GM12892 (cell line): ENCODE measurements at places on chromosomes 16 and 17.
A peak's percentile ranks its signal among the peaks of the same experiment; 100 is the strongest.

DNA sequence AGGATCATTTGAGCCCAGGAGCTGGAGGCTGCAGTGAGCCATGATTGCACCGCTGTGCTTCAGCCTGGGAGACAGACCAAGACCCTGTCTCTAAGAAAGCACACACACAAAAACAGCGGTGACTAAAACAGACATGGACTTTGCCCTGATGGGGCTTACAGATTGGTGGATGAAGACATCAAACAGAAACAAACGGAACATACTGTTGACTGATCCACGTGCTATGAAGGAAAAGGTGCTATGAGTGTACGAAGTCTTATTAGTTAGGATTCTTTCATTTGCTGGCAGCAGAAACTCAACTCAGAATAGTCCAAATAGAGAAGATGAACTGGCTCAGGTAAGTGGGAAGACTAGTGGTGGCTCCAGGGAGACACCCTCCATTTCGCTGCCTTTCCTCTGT is 309.8 kb upstream of the N4BP1 start:
- no peak for DNase-seq

DNA sequence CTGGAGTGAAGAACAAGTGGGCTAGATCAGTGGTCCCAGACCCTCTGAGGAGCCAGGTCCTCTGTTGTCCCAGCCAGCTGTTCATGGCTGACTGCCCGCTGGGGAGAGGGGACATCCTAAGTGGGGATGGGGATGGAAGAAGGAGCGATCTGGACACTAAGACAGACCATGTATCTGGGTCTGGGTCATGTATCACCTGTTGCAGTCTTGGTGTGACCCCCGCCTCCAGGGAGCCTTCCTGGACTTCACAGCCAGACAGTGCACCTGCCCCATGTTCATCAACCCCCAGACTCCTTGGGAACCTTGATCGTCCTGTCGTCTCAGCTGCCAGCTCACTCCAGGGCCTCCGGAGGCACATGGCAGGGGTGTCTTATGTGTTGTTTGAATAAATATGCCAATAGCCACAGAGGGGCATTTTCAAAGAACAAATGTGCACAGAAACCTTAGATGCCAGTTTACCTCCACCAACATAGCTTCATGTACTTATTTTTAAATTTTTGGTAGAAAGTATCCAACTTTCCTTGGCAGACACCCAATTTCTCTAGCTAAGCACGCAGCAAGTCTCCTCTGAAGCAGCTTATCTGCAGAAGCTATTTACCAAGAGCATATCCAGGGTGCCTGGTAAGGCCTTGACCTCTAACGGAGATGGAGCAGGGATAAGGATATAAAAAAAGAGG is 43.2 kb downstream of the CRISPLD2 start:
- no peak for DNase-seq

DNA sequence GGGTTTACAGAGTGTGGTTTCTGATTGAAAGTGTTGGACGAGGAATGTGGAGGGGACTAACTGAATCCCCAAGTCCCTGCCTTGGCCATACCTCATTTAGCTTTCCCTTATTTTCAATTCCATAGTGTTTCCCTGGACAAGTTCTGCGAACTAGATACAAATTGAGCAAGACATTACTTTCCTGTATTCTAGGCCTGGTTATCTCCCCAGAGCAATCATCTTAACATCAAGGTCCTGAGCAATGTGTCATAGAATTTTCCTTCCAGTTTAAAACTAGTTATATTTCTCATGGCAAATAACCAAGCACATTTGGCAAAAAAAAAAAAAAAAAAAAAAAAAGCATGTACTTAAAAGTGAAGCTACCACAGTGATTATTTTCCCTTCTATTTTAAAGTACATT is 330.1 kb downstream of the CDH11 start:
- DNase-seq, result no peak

DNA sequence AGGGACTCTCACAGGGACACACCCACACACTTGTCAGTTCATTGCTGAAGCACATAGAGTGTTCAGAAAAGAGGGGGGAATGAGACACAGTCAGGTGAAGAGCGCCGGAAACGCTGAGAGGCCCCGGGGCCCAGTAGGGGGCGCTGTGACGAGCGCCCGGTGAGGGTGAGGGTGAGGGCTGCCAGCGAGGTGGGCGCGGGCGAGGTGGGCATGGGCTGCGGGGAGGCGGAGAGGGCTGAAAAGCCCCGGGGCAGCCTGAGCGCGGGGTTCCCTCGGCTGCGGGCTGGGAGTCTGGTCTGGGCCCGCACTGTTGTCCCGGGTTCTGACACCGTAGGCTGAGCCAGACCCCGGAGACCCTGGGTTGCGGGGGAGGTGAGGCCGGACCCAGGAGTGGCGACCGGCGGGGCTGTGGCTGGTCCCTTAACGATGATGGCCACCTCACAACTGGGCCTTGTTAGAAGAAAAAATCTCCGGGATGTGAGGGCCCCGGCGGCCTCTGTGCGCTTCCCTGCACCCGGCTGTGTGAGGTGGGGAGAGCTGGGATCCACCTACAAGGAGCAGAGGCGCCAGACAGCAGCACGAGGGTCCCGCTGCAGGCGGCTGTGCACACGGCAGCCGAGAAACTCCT is 91.4 kb downstream of the C16orf78 start:
- peak; percentile 60 for DNase-seq

DNA sequence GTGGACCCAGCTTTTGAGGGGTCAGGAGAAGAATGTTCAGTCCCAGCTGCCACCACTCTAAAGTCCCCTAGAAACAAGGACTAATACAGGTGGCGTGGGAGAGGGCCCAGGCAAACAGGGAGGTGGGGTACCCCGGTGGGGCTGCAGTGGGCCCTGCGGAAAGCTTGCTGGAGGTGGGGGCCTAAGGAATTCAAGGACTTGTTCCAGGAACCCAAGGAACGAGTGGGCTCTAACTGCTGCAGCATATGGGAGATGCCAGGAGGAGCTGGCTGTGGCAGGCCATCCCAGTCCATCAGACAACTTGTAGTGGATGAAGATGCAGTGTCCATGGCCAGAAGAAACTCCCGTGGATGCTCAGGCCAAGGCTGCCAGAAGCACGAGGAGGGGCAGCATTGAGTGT is 10.6 kb downstream of the SNX20 start:
- no peak for DNase-seq

- DNase-seq, result no peak
These were observed 44.7 kb upstream of the KPNB1 start for GRCh38 chr17:47605011-47605410.

DNA sequence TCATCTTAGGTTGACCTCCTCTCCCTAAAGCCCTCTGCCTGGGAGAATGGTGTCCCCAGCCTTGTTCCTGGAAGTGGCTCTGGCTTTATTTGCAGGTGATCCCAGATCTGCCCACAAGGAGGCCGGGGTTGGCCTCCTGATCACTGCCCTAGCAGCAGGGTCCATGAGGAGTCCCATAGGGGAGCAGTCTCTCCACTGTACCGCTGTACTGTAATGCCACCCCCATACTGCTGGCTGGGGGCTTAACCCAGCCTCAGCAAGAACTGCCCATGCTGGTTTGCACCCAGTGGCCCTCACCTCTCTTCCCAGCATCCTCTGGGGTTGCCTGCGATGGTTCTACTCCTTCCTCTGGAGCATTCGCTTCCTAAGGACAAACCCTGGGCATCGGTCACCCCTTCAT is 39.1 kb downstream of the PSME3IP1 start:
- DNase-seq, result no peak

DNA sequence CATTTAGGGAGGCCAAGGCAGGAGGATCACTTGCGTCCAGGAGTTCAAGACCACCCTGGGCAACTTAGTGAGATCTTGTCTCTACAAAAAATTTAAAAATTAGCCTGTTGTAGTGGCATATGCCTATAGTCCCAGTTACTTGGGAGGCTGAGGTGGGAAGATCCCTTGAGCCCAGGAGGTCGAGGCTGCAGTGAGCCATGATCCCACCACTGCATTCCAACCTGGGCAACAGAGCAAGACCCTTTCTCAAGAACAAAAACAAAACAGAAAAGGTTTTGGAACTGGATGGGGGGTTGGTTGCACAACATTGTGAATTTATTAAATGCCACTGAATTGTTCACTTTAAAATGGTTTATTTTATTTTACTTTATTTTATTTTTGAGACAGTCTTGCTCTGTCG is 21.2 kb downstream of the PLXDC1 start:
- DNase-seq, result no peak

GRCh38 chr16:70767377-70768202 is 33.4 kb downstream of the VAC14 start:
- no peak for DNase-seq

- DNase-seq, result no peak
These were observed 757.0 kb downstream of the CDH11 start for GRCh38 chr16:64364894-64365293.

GRCh38 chr17:79803421-79803996 is 6.6 kb upstream of the CBX8 start:
- DNase-seq, result no peak

DNA sequence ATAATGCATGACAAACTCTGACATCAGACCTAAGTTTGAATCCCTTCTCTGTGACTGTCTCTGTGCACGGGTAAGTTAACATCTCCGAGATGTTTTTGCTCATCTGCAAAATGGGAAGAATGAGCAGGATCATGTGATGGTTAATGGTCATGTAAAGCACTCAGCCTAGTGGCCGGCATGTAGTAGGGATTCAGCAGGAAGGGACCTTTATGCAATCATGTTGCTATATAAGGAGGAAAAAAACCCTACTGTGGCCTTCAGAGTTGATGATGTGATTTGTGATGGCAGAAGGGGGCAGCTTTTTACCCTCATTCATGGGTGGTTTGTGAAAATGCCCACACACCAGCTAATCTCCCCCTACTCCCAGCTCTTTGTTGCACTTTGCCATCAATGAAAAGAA is 24.1 kb downstream of the CLEC16A start:
- DNase-seq, result no peak

- no peak for DNase-seq
These were observed 173.9 kb downstream of the LAT start for GRCh38 chr16:29158785-29159184.

DNA sequence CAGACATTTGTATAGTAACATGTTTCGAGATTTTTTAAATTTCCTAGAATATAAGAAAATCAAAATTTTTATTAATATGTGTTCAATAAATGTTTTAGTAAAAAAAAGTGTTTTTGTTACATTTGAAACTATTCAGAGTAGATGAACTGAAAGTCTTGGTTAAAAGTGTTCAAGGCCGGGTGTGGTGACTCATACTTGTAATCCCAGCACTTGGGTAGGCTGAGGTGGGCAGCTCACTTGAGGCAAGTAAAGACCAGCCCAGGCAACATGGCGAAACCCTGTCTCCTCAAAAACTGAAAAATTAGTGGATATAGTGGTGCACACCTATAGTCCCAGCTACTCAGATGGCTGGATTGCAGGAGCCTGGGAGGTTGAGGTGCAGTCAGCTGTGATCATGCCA is 16.8 kb upstream of the PHKG2 start:
- no peak for DNase-seq

- no peak for DNase-seq
These were observed 78.1 kb downstream of the TIMM22 start for GRCh38 chr17:1074886-1075605.

DNA sequence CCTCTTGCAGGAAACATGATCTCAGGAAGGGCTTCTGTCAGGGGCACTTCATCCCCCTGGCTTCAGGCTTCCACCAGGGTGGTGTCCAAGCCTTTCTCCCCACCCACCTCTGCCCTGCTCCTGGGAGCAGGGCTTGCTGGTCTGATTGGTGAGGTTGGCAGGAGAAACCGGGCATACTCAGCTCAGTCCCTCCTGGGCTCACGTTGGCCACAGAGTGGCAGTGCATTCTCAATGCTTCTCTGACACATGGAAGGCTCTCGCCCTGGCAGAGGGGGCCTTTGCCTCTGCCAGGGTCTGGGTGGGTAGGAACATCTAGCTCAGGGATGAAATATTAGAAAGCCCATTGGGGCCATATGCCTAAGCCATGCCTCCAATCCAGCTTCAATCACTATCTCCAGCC is 142.8 kb downstream of the AXIN2 start:
- no peak for DNase-seq

GRCh38 chr16:49701065-49701685 is 154.7 kb downstream of the ZNF423 start:
- no peak for DNase-seq

GRCh38 chr17:28547623-28548416 is 4.6 kb downstream of the UNC119 start:
- DNase-seq, result peak; percentile 79

DNA sequence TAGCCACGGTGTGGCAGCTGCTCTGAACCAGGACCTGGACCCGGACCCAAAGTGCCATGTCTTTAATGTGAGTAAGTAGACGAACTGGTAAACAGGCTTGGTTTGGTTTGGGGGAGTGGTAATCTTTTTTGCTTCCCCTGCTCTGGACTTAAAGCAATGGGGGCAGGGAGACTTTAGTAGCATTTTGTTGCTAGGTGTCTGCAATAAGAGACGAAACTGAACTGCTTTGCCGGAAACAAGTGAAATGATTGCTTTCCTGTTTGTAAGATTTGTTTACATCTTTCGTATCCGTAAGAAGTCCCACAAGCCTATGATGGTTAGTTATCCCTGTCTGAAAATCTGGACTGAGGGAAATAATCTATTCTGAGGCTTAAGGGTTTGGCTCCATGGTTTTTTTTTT is 21.5 kb downstream of the PRCD start:
- no peak for DNase-seq

DNA sequence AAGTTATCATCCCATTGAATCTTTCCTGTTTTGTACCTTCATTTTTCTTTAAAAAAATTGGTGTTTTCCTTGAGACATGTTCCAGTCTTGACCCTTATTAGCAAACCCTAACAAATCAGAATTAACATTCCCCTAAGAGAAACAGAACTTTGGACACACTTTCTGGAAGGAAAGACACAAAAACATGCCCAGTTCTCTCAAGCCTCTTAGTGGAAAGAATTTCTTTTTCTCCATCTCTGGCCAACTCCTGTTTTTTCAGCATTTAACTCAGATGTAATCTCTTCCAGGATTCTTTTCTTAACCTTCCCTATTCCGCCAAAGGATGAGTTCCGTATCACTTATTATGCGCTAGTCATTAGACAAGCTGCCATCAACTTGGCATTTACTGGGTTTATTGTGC is 23.9 kb upstream of the CDH8 start:
- no peak for DNase-seq

DNA sequence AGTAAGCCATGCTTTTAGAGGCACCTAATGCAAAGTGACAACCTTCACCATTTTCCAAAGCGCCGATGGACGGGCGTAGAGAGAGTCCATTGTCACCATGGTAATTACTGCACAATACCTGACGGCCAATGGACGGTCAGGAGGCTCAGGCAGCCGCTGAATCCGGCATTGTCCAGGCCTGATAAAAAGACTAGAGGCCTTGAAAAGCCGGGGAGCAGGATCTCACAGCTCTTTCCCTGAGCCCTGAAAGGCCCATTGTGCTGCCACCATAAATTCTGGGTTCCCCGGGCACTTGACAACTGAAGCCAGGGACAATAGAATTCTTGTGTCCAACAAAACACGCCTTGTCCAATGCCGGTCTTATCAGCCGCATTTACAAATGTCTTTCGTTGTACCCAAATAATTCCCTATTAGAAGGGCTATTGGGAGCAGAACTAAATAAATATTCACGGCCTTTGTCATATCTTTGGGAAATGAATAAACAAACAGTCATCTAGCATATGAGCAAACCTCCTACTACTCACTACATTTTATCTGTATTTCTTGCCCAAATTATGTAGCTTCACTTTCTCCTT is 62.4 kb downstream of the CDH11 start:
- DNase-seq, result no peak

- no peak for DNase-seq
These were observed 65.5 kb upstream of the DOC2B start for GRCh38 chr17:246851-247421.
